ENCODE measurements at places on chromosomes 1 and 21. TPM values are rescaled to one million over a fixed set of nuclear protein-coding genes. Genes with fewer than 3 reads are reported as not detected.

Gene GBP4
- 2.4 TPM for total RNA-seq

Gene GPR52
- total RNA-seq, result 0.54 TPM

Gene PPIAL4G
- total RNA-seq, result not detected

Gene FAM3B
- total RNA-seq, result not detected

Gene NFASC
- under 0.01 TPM for total RNA-seq

Gene SLC5A9
- not detected for total RNA-seq

Gene ZFP69
- 3.7 TPM for total RNA-seq

Gene DUSP23
- total RNA-seq, result 145 TPM

Gene FNDC7
- total RNA-seq, result not detected

Gene KRTAP12-2
- total RNA-seq, result not detected

Gene LYSMD1
- 2.9 TPM for total RNA-seq

Gene GPR25
- total RNA-seq, result not detected

Gene OR10Z1
- not detected for total RNA-seq

Gene PFKL
- 240 TPM for total RNA-seq

Gene SELENON
- total RNA-seq, result 20.0 TPM

Gene ZNF593OS
- not detected for total RNA-seq

Gene OR6K3
- total RNA-seq, result not detected

Gene DENND4B
- total RNA-seq, result 20.4 TPM

Gene SH2D1B
- total RNA-seq, result not detected

Gene ROR1
- 17.1 TPM for total RNA-seq

Gene LCE3D
- total RNA-seq, result not detected

Gene SPRR1A
- total RNA-seq, result not detected

Gene OBSCN
- 2.2 TPM for total RNA-seq

Gene LORICRIN
- total RNA-seq, result not detected

Gene ESPN
- 0.45 TPM for total RNA-seq

Gene CCDC17
- 0.54 TPM for total RNA-seq

Gene USH2A
- total RNA-seq, result not detected

Gene IGSF3
- total RNA-seq, result 0.47 TPM

Gene SPATA1
- 1.0 TPM for total RNA-seq

Gene PNRC2
- total RNA-seq, result 109 TPM

Gene OR2AK2
- total RNA-seq, result not detected

Gene TFF2
- total RNA-seq, result not detected

Gene AZIN2
- total RNA-seq, result 2.8 TPM

Gene PAX7
- not detected for total RNA-seq

Gene RNU1-1
- 5,329 TPM for total RNA-seq

Gene KLHDC7A
- not detected for total RNA-seq

Data from endothelial cell of coronary artery (primary cell).